Ascending aorta (tissue), 2 donors: ENCODE measurements at places on chromosomes 2 and 18. TPM values are rescaled to one million over a fixed set of nuclear protein-coding genes. Genes with fewer than 3 reads are reported as not detected.

COL5A2 gene
- total RNA-seq: 64.2 TPM

CCDC148 gene
- not detected for total RNA-seq

IL1RL1 gene
- total RNA-seq: 3.4 TPM

SERPINB11 gene
- total RNA-seq: not detected

GALNT13 gene
- total RNA-seq: not detected

KYNU gene
- 2.3 TPM for total RNA-seq

DSEL gene
- total RNA-seq: 19.1 TPM

GALNT14 gene
- not detected for total RNA-seq

PLGLB2 gene
- not detected for total RNA-seq

UGT1A5 gene
- total RNA-seq: not detected

NEMP2 gene
- 0.43 TPM for total RNA-seq

- DNase-seq: no peak
These were observed 37.0 kb downstream of the SP100 start for GRCh38 chr2:230453006-230453405.

- no peak for DNase-seq
These were observed 353.6 kb downstream of the ARHGAP15 start for GRCh38 chr2:143482771-143483170.

DNA sequence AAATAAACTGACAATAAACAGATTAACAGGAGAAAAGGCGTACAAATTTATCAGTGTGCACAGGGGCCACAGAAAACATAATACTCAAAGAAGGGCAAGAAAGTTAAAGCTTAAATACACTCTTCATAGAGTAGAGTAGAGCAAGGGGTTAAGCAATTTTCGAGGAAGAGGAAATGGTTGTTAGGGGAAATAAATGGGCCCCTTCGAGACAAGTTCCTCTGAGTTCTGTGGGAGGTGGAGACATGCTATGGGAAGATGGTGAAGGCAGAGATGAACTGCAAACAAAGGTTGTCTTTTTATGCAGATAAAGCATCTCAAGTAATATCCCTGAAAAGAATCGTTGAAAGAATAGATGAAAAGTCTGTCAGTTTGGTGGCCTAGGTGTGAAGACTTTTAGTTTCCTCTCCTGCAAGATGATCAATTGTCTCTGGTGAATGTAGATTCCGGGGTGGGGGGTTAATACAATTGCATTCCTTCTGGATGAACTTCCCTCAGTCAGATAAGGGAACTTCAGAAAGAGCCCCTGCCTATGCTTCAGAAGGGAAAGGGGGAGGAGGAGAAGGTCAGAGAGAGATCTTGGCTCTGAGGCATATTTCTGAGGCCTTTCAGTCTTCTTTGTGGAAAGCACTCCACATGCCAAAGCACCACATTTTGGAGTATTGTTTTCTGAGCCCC, 127.0 kb downstream of the METTL4 start:
- DNase-seq: no peak

- DNase-seq: no peak
These were observed 141.5 kb upstream of the MYCN start for GRCh38 chr2:15798701-15799431.

DNA sequence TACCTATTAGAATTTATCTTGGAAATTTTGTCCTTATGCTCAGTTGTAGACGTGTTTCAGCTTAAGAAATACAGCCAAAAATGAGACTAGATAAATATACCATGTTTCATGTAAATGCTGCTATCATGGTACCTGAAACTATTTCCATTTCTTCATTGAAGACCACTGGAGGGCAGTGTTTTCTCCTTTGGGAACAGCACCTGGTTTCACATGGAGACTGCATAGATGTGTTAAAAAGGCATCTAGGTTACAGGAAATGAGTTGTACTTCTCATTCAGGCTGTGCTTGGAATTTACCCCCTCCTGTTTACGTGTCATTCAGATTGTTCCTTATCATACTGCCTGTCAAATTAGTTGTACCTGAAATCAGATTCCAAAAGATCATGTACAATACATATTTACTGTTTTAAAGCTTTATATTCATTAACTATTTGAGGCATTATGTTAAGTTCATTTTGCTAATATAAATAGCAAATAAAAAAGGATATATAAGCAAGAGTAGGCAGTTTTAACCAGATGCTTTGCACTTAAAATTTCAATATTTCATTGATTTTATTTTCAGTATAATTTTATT, 57.3 kb upstream of the PSMD14 start:
- no peak for DNase-seq

GRCh38 chr2:46082531-46083485, 214.4 kb upstream of the EPAS1 start:
- no peak for DNase-seq

- no peak for DNase-seq
These were observed 18.9 kb downstream of the REV1 start for GRCh38 chr2:99470957-99471356.

- no peak for DNase-seq
These were observed 848 bp downstream of the TMSB10 start for GRCh38 chr2:84906108-84906899.

DNA sequence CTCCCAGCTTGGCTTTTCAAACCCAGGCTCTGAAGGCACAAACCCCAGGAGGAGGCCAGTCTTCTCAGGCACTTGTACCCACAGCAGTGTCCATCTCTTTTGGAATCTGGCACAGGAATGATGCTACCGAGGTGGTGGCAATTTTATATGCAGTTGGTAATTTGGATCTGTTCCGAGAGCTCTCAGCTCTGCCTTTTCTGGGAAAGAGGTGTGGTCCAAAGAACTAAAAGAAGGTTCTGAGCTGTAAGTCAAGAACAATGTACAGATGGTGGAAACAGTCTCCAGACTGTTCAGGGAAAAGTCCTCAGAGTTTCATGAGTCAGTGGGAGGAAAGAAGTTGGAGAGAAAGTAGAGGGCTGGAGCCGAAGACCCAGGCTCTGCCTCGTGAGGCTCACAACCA, 353.4 kb downstream of the TGIF1 start:
- DNase-seq: no peak

DNA sequence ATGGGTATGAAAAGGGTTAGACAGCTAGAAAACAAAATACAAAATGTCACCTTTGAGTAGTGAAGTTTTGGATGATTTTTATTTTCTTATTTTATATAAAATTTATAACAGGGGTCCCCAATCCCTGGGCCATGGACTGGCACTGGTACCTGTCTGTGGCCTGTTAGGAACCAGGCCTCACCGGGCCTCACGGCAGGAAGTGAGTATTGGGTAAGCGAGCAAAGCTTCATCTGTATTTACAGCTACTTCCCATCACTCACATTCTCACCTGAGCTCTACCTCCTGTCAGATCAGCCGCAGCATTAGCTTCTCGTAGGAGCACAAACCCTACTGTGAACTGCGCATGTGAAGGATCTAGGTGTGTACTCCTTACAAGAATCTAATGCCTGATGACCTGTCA, 202.8 kb upstream of the TWIST2 start:
- DNase-seq: no peak

GRCh38 chr2:73859721-73860586, 31.2 kb downstream of the STAMBP start:
- DNase-seq: no peak

DNA sequence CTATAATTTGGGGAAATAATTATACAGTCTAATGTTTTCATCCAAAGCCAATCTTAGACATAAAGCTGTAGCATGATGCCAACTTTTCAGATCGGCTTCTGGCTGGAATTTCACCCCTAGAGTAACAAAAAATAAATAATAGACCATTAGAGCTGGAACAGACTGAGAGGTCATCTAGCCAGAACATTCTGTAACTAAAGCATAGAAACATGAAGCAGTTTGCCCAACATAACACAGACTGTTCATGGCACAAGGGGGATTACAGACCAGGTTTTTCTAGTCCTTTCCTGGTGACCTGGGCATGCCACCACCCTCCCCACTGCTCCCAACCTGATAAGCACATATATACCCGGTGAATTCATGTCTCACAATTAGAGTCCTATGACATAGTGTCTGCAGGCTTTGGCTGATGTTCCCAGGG, 116.4 kb upstream of the PPP1CB start:
- DNase-seq: peak; percentile 81

DNA sequence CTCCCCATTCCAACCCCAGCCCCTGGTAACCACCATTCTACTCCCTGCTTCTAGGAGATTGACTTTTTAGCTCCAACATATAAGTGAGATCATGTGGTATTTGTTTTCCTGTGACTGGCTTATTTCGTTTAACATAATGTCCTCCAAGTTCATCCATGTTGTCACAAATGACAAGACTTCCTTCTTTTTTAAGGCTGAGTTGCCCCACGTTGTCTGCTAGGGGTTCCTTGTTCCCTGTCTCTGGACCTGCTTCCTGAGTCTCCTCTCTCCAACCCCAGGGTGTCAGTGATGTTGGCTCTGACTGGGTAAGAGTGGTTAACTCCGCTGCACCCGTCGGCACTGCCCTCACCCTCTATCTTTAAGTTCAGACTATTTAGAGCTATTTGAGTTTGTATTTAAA, 175.2 kb downstream of the SH3RF3 start:
- DNase-seq: no peak

DNA sequence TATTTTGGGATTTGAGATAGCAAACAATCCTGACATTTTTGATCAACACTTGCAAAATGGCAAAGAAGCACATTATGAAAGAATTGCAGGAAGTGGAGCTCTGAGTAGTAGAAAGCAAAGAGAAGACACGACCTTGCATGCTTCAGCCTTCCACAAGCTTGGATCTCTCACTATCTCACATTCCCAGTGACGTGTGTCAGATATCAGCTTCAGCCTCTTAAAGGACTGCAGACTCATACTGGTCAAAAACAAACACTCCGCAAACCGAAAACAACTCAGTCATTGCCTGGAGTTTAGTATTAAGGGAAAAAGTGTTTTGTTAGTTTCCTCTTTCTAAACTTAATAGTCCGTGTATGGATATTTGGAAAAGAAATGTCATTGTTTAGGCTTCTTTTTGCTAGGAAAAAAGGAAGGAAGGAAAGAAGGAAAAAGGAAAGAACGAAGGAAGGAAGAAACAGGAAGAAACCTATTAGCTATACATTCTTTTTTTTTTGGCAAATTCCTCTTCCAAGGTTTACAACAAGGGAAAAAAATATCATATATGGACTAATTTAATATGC, 32.6 kb upstream of the SLC40A1 start:
- DNase-seq: no peak

GRCh38 chr2:132560562-132560961, 109.4 kb downstream of the LYPD1 start:
- no peak for DNase-seq

DNA sequence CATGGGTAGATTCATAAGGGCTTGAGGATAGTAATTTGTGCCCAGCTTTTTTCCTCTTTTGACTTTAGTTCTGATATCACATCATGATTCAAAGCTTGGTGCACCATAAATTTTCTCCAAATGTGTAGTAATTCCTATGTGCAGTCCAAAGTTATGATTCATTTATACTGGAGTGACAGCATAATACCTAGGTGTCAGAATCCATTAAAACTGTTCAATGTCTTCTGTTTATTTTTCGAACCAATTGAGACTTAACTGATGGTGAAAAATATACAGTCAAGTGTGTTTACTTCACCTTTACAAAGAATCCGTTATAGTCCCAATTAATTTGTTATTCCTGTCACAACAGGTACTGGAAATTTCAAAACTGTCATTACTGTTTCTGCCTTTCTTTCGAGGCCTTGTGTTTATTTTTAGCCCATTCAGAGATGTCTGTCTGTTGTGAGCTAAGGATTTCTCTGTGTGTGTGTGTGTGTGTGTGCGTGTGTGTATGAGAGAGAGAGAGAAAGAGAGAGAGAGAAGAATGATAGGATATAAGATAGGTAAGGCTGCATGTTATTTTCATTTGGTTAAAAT, 389.7 kb upstream of the ATP5MC3 start:
- no peak for DNase-seq

DNA sequence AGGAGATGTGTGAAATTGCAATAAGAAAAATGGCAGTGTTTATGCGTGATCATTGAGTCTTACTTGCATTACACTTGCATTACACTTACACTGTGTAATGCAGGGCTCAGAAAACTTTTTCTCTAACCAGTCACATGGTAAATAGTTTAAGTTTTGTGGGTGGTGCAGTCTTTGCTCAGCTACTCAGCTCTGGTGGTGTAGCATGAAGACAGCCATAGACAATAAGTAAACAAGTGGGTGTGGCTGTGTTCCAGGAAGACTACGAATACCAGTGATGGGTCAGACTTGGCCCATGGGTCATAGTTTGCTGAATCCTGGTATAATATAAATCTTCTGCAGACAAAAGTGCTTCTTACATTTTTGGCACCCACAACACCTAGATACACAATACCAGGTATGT, 115.6 kb upstream of the CYP1B1 start:
- no peak for DNase-seq

- DNase-seq: no peak
These were observed 61.2 kb upstream of the B3GNT7 start for GRCh38 chr2:231334179-231334930.

DNA sequence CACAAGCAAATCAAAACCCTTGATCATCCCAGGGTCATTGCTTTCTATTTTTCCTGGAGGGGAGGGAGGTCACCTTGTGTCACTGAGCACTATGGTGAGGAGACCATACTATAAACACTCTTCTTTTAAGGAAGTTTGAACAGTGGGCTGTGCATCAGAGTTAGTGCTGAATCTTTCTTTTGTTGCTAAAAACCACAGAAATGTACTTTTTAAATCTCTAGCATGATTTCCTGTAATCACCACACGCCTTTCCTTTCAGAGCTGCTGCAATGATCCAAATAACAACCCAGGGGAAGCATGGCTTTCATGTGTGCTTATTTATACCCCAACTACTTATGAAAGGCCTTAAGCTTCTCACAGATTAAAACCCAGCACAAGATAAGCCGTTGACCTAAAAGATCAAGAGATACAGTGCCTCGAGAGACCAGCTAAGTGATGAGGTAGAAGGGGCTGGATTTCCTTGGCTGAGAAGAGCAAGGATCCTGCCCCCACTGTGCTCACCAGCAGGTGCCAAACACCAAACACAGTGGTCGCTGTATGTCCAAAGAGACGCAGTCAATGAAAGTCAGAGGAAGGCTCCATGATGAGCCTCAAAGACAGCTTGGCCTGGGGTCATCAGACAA, 34.7 kb downstream of the TRABD2A start:
- DNase-seq: peak; percentile 34

DNA sequence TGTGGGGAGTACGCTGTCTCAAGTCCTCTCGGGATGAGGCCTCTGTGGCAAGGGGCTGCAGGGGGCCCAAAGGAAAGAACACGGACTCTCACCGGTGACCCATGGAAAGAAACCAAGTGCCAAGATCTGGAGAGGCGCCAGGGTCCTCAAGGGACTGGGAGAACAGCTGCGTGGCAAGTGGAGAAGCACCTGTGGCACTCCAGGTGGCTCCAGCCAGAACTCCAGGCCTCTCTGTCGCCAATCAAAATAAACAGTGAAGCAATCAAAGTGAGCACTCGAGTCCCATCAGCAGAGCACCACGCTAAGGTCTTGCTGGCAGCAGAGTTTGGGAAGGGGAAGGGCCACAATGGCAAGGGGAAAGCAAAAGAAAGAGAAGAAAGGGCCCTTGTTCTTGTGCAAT, 54.7 kb downstream of the BCL2 start:
- DNase-seq: no peak
